Inflammatory macrophage (primary cell): ENCODE measurements at places on chromosomes 3 and 15.

- no peak for DNase-seq
Measured at GRCh38 chr15:101089579-101090427, 162.0 kb downstream of the CHSY1 start.

DNA sequence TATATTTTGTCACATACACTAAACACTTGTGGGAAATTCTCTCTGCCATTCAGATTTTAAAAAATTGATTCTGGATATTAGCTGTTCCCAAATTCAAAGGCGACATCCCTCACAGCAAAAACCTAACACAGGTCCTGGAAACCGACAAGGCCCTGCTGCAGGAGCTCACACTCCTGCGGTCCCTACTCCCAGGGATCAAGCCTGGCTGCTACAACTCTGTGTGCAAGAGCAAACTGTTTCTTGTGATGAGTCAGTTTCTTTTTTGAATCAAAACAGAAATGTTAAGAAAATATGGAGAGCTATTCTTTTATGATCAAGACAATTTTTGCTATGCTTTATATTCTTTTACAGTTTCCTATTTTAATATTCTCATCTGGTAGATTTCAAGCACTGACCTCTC, 51.0 kb upstream of the TJP1 start:
- no peak for DNase-seq

GRCh38 chr3:56059731-56060130, 408.5 kb downstream of the ERC2 start:
- DNase-seq: no peak

DNA sequence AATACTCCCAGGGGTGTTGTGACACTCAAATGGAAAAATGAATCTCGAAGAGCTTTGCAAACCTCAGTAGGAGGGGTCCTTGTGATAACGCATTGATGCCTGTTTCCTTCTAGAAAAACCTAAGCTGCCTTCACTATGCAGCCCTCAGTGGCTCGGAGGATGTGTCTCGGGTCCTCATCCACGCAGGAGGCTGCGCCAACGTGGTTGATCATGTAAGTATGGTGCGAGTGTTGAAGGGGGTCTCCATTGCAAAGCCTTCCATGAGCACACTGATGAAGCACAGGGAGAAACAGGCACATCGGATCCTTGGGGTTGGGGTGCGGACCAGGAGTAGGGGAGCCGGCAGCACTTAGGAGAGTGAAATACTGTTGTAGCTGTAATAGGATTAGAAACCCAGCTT, 22.3 kb downstream of the ANKDD1A start:
- no peak for DNase-seq

- DNase-seq: no peak
Measured at GRCh38 chr3:106176734-106177133, 307.9 kb upstream of the CBLB start.

- DNase-seq: no peak
Measured at GRCh38 chr3:32643354-32643753, 41.6 kb upstream of the CNOT10 start.

DNA sequence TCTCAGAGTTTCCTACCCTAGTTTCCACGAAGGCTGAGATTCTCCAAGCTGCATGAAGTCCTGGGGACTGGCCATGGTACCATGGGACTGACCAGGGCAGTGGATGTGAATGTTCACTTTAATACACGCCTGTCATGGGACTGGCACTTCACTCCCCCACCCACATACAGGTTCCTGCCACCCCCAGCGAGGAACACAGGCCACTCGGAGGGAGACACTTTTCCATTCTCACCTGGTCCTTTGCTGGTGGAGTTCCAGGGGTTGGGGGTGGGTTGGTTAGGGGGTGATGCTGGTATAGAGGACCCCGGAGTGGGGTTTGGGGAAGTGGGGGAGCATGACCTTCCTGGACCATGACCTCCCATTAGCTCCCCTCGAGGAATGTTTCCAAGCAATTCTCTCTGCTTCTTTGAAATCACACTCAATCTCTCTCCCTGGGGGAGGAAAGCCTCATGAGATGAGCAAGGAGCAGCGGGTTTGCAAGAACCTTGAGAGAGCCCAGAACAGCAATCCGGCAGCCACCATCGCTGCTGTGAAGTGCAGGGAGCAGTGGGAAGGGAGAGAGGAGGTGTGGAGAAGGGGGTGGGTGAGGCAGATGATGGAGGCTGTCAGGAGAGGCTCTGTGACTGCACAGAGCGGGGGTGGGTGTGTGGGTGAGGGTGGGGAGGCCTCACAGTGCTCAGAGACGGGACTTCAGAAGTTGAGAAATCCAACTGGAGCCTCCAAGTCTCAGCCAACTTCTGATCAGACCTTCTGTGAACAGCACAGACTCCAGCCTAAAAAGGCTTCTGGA, 69.7 kb downstream of the ADCY5 start:
- DNase-seq: no peak

DNA sequence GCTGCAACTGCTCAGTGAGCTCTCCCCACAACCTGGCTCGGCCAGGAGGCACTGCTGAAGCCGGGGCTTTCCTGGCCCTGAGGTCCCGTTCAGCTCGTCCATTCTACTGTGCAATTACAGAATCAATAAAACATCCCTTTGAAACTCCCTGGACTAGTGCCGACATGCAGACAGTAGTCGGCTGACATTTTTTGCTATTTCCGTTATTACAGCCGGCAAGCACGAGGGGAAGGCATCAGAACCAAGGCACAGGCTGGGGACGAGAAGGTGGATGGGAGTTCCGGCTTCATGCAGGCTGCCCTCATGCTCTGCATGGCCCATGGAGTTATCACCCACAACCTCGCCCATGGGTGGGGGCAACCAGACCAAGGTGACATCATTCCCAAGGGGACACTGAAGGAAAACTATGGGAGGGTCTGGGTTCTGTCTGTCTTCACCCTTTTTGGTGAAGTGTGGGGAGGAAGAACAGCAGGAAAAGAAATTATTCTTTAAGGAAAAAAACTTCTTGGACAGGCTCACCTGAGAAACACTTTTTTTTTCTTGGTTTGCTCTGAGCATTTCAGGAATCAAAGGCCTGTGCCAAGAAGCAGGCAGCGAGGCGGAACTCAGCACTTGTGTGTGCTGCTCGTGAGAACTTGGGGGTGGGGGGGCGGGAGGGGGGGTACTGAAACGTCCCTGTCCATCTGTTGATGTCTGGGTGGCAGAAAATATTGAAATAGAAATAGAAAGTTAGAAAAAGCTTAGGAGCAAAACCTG, 154.5 kb downstream of the FOXP1 start:
- no peak for DNase-seq

DNA sequence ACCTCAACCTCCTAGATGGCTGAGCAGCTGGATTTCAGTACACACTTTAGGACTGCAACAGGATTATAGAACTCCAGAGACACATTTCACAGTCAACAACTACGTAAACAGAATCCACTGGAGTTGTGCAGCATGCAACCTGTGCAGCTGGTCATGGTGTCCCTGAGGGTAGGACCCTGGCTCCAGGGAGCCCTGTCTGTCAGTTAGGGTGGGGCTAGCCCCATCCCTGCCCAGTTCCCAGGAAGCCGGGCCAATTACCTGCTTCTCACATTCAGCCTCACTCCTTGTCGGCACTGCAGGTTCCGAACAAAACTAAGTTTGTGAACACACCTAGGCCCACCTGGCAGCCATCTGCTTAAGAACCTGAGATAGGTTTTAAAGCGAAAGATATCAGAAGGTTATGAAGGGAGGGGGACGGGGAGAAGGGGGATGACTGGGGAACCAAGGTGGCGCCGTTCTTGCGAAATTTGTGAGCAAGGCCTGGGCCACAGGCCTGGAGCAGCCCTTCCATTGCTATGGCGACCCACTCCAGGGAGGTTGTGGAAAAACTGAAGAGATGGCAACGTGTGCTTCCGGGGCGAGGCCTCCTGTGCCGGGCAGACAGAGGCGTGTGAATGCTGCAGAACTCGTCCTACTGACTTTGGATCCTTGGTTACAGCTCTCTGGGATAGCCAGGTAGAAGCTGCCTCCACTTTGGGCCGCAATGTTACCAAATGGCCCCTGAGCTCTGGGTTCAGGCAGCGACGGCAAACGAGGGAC, 25.3 kb downstream of the ACSBG1 start:
- DNase-seq: no peak

- no peak for DNase-seq
Measured at GRCh38 chr3:184952671-184953070, 140.7 kb downstream of the VPS8 start.

DNA sequence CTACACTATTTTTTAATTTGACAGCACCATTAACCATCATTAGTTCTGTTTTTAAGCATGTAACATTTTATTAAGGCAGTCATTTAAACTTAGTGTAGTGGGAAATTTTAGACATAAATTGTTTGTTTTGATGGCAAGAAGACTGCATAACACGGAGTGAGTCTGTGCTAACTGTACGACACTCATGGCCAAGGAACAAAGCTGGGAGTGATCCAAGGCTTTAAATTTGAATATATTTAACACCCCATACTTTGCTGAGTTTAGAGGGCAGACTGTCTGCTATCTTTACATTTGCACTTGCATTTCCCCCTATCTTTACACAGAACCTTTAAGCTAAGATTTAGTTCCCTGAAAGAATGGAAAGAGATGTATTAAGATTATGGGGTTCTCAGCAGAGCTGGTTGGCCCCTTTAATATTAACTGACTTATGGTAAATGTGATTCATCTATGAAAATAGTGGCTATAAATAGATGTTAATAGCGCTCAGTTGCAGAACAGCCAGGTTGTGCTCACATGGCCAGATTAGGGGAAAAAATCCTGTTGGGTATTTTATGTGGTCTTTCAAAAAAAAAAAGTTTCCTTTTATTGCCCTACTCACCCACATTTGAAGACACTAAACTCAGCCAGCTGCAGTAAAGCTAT, 120.7 kb downstream of the CMSS1 start:
- DNase-seq: no peak
